ENCODE measurements at places on chromosomes 2 and 18.

- DNase-seq = peak; percentile 71
These were observed 45.8 kb downstream of the PTPN2 start for GRCh38 chr18:12838178-12838634.

DNA sequence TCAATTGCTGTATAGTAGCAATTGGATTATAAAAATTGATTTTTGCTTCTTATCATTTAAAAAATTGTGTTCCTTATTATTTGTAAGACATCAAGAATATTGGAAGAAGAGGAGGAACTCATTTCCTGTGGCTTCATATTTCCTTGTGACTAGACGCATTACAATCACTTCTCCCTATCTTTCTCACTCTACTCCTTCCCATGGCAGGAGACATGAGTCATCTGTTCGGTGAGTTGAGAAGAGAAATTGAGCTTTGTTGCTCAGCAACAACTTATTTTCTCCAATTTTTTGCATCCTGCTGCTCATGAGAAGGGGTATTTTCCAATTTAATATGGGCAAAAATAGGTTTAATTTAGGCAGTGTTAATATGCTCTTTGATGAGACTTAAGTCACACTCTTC is 1783.9 kb downstream of the SUCLG1 start:
- DNase-seq = no peak

- DNase-seq = no peak
These were observed 161.4 kb downstream of the SMAD7 start for GRCh38 chr18:48789259-48789812.

GRCh38 chr2:19801367-19802080 is 100.3 kb downstream of the TTC32 start:
- DNase-seq = peak; percentile 97

DNA sequence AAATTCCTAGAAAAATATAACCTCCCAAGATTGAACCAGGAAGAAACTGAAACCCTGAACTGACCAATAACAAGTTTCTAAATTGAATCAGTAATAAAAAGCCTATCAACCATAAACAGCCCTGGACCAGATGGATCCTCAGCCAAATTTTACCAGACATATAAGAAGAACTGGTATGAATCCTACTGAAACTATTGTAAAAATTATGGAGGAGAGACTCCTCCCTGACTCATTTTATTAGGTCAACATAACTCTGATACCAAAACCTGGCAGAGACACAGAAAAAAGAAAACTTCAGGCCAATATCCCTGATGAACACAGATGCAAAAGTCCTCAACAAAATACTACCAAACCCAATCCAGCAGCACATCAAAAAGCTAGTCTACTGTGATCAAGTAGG is 11.3 kb downstream of the NT5C1B start:
- DNase-seq = no peak

Data from MG63 (cell line).